GM13976 (cell line): ENCODE measurements at places on chromosomes 16 and 17.

DNA sequence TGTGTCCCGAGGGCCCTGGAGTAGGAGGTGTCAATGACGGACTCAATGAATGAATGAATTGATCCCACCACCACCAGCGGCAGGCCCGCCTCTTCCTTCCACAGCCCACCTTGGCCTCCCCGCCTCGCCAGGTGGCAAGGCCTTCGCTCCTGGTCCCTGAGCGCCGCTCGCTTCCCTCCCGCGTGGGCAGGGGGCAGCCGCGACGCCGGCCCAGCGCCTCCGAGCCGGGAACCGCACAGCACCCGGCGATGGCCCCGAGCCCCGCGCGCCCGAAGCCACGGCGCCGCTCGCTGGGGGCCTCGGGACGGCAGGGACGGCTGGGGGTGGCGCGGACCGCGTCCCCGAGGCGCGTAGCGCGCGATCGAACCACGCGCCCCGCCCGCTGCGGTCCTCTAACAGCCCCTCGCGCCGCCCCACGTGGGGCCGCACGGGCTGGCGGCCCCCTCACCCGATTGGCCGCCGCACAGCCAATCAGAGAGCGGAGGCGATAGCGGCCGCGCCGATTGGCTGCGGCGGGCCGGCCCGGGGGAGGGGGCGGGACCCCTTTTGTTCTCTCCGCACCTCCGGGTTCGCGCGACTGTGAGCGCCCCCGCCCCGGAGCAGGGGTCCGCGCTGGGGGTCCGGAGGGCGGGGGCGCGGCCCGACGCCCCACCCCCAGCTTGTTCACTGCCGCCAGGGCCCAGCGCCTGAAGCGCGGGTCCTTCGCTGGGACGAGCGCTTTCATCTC, 31.4 kb downstream of the ACTG1 start:
- no peak for DNase-seq

DNA sequence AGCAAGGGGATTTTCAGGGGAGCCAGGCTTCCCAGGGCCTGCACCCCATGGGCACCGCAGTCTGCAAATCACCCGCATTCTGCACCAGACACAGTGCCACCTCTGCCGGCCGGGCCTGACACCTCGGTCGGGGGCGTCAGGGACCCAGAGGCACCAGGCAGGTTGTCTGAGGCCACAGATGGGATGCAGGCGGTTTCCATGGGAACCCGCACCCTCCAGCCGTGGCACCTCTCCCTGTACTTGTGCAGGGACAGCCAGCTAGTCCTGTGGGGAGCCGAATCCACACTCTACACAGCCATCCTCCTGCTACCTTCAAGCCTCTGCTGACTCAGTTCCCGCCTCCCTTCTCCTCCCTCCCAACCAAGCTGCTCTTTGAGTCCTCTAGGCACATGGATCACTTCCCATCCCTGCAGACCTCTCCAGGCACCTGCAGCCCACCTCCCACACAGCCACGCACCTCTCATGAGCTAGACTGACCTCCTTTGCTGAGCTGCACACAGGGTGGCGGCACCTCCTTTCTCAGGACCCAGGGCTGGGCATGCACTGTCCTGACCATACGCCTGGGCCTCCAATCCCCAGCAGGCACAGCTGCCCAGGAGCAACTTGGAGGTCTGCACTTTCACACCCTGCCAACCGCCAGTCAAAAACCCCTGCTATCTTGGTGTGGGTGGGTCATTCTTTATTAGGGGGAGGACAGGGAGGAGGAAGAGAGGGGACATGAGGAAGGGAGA, 119.5 kb downstream of the C16orf78 start:
- no peak for DNase-seq

GRCh38 chr17:45001310-45001709, 33.2 kb upstream of the C1QL1 start:
- DNase-seq = no peak

GRCh38 chr16:84730406-84731106, 30.8 kb downstream of the USP10 start:
- peak; percentile 70 for DNase-seq

DNA sequence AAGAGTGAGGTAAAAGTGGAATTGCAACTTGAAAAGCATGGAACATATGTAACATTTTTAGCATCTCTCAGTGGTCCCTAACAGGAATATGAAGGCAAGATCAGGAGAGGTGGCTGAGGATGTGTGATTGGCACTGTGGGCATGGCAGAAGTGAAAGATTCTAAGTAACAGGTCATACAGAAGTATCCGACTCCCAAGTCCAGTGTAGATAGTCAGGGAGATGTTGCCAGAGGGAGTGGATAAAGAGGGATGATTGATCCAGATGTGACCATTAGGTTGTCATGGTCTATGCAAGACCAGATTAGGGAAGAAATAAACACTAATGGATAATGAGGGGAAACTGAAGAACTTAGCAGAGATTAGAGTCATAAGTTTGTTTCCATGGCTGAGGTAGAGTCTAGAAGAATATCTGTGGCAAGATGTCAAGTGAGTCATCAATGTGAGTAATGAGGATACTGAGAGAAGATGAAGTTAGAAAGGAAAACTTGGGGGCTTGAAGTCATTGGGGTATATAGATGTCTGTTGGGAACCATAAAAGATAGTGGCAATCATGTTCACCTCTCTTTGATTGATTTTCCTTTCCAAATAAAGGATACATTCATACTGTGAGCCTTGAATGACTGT, 23.9 kb upstream of the CAPNS2 start:
- DNase-seq = no peak

DNA sequence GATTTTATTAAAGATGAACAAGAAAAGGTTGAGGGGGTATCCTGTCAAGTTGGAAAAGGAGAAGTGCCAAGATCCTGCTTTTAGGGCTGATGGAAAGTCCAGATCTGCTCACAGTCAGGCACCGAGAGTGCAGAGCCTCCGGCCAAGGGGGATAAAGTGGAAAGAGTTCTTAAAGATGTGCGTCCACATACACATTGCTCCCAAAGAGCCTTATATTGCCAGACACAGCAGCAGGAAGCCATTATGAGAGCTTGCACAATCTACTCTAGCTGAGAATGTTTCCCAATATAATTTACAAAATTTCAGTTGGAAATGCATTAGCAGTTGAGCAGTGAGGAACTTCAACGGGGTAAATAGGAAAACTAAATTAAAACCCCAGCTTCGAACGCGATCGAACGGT, 95.6 kb downstream of the SALL1 start:
- no peak for DNase-seq
